ENCODE measurements at places on chromosomes 12 and 14.

DNA sequence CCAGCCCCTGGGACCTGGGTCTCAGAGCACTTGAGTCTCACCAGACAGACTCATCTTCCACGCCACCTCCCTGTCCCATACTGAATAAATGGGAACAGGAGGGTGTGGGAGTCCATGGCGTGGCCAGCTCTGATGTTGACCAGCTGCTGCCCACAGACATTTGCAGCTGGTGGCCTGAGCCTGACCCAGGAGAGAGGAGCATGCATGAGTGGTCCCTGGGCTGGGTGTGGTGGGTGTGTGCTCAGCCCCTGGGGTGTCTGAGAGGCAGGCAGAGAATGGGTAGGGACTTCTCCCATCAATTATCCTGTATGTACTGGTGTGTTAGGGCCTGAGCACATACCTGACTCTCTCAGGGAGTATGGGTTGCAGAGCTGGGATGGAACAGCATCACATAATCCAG is 49.3 kb downstream of the SLC24A4 start:
- DNase-seq, result no peak

GRCh38 chr12:67925077-67925476 is 64.2 kb upstream of the IFNG-AS1 start:
- DNase-seq, result no peak

GRCh38 chr14:101681795-101682194 is 79.7 kb upstream of the PPP2R5C start:
- no peak for DNase-seq

DNA sequence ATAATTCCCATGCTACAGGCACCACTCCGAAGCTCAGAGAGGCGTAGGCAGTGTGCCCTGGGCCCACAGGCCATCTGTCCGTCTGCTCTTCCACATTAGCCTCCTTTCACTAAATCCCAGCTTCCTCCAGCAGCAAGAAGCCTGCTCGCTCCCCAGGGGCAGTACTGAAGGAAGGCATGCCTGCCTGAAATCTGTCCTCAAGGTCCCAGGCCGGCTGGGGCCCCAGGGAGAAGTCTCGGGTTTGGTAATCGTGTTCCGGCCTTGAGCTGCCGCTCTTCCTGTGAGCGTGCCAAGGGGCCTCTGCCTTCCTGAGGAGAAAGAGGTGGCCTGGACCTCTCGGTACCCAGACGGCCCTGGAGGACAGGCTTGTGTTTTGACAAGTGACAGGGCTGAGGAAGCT is 15.2 kb upstream of the DLK1 start:
- DNase-seq, result no peak

GRCh38 chr14:68268197-68268596 is 448.6 kb downstream of the RAD51B start:
- DNase-seq, result no peak

DNA sequence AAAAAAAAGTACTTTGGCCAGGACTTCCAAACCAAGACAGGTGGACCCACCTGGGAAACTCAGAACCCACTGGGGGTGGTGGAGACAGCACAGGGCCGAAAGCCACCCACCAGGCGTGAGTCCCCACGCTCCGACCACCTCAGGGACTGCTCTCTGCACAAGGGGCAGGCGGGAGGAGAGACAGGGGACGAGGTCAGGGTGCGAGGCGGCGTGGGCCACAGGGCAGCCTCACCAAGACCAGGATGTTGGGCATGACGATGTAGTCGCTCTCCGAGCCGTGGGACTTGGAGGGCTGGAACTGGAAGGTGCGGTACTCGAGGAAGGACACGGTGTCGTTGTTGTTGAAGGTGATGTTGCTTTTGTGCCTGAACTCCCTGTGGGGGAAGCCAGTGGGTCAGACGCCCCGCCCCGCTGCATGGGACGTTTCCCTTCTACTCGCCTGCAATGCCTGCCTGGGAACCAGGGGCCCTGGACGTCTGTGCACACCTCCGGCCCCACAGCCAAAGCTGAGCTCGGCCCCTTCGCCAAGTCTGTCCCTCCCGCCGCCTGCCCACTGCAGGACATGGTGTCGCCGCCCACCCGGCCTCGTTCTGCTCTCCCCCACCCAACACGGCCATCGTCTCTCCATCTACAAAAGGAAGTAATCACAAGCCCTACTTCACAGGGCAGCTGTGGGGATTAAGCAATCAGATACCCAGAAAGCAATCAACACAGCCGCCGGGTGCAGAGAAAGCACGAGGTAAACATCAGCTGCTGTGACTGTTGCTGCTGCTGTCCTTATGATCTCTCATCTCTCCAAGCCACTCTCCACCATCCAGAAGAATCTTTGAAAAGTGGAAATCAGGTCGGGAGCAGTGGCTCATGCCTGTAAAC is 48.7 kb downstream of the SCARB1 start:
- no peak for DNase-seq

DNA sequence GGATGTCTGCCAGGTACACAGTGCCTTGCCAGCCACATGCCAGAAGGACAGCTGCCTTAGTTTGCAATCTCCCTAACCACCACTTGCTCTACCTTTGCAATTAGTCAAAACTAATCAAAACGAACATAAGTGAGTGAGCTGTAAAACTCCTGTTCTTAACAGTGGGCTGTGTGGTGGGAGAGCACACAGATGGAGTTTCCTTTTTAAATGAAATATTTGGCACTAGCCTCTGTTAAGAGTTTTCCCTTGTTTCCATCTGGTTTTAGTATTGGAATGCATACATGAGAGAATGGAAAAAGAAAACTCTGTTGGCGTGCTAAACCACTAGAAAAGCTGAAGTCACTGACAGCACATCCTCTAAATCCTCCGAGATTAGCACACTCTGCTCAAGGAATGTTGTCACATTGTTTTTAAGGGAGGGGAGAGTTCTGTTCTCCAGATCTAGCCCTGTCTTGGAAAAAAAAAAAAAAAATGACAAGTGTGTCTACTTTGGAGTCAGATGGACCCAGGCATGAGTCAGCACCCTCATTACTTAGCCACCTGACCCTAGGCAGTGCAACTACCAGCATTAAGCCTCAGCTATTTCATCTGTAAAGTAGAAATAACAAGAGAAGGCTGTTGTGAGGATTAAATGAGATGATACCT is 83.9 kb downstream of the STXBP6 start:
- no peak for DNase-seq

GRCh38 chr12:116880817-116881324 is 370 bp downstream of the HRK start:
- DNase-seq, result no peak

DNA sequence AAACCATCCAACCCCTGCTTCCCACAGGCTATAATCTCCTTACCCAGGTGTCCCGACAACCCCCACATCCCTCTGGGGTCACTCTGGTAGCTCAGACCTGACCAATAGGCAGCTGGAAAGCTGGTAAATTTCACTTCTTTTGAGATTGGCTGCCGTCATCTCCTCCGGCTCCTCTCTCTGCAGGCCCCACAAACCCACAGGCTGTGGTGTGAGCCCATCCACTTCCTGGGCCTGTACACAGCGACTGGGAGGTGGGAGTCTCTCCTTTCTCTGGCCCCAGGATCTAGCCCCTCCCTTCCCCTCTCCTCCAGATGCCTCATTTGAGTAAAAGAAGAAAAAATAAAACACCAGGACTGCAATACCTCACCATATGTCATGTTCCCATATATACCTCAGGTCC is 709 bp downstream of the INHBC start:
- no peak for DNase-seq
